ENCODE measurements at places on chromosomes 5 and 9.

DNA sequence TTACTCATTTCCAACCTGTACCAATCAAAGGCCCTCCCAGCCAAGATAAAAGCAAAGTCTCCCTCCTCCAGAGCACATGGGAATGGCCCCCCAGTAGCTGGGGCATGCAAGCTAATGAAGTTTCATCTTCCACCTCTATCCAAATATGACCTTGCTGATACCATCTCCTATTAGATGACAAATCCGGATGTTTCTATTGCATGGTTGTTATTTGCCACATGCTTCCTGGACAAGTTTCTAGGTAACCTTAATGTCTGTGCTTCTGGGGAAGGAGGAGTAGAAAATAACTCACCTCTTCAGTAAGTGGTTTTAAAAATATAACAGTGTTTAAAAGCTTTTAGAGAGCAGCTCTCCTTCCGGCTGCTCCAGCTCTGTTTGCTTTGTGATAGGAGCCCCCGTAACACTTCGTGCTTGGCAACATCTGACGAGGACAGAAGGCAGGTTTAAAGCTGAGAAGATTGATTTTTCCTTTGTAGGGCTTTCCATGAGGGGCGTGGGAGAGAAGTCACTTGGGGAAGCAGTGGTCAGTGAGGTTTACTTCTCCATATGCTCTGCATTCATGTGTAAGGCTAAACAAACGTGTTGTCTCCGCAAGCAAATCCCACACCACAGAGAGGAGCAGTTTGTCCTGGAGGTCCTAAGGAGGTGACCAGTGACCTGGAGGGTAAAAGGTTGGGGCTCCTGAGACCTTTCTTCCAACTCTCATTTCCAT is 40.3 kb upstream of the GLRX start:
- no peak for DNase-seq

- no peak for DNase-seq
Observed at GRCh38 chr9:125514468-125514867, 192.5 kb downstream of the MAPKAP1 start.

DNA sequence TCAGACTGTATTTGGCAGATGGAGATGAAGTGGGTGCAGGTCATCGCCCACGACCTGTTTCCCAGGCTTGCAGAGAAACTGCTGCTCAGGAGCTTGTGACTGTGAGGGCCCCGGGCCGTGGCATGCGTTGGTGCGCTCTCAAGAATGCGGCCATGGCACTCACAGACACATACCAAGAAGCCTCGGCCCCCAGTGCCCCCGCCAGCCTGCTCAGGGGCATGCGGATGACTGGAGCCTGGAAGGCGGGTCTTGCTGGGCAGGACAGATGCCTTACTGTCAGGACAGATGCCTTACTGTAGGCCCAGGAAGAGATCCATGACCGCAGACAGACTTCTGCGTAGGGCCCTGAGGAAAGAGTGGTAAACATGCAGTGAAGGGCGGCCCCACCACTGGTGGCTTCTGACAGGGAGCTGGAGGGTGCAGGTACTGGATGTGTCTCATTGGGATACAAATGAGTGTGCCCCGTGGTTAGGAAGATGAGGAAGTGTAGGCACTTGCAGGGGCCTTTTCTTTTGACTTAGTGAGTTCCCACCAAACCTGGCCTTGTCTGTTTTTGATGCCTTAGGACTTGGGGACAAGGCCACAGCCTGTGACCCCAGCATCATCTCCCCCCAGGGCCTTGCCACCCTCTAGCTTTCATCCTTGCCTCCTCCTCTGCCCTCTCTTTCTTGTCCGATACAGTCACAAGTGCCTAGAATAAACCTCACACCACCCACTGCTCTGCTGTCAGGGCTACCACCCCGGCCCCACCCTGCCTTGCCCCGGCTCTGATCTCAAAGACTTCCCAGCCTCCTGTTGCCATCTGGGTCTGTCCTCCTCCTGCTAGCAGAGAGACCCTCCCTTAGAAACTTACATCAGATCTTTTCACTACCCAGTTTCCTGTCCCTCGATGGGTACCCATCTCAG is 68.8 kb upstream of the ABL1 start:
- no peak for DNase-seq

GRCh38 chr9:85118990-85119755 is 449.6 kb downstream of the NTRK2 start:
- DNase-seq = no peak

DNA sequence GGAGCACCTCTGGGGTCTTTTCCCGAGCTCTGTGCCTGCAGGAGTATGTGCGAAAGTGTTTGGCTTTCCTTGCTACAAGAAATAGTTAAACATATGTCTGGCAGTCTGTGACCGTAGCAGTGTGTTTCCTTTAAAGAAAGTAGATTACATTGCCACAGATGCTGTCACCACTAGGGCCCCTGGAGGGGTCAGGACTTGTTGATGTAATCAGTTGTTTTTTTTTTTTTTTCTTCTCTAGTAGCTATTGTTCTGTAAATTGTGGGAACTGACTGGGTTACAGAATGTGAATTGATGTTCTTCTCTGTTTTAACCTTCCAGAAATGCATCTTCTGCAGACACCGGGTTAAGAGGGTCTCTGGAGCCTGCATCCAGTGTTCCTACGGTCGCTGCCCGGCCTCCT is 345.6 kb downstream of the KDM4C start:
- no peak for DNase-seq

DNA sequence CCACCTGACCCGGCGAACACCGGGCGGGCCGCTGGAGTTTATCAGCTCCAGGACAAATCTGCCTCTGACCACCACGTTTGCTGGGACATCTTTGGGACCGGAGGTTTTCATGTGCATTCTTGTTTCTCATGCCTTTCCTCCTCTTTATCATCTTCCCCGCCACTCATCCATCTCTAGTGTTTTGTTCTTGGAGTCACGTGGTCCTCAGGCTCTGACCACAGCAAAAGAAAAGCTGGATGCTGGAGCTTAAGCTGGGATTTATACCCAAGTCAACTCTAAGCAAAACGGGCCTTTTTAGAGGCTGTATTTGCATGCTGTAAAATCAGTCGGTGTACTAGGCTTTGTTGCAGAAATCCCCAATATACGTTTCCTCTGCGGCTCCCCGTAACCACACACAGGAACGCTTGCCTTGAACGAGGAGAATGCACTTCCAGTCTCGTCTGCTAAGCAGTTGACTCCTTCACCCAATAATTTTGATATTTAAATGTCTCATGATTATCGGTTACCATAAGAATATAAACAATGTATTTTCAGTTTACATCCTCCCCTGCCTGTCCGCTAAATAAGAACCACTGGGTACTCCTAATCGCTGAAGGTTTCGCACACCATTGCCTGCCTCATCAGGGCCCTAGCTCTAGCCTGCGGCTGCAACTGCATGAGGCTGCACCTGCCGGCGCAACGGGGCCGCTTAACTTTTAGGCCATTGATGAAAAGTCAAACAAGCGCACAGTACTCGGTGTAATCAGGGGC is 560 bp upstream of the NDUFS6 start:
- DNase-seq = no peak

DNA sequence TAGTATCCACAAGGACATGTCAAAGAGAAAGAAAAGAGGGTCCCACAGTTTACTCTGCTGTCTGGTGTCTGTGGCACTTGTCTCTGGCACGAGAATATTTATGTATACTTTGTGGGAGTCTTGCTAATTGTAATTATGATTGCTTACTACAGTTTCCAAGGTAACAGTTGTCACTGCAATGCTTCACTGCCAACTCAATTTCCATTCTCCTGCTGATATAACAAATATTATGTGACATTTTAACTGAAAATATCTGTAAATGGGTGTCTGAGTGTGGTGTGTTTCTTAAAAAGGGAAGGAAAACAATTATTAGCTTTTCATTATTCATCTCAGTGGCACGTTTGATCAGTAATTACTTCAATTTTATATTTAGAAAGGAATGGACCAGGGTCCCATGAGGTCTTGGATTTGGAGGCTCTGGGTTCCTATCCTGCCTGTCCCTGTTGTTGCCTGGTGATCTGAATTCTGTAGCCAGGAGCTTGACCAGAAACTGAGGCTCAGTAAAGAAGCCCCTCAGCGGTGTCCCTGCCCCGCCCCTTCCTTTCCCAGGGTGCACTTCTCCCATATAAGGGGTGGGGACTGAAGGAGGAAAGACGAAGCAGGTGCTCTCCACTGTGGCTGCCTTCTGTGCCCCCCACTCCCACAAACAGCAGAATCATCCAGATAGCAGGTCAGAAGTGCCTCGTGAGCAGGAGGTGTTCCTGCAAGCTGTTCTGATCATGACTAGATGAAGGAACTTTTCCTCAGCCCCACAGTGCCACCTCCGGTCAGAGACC is 137.3 kb upstream of the KIF2A start:
- no peak for DNase-seq

DNA sequence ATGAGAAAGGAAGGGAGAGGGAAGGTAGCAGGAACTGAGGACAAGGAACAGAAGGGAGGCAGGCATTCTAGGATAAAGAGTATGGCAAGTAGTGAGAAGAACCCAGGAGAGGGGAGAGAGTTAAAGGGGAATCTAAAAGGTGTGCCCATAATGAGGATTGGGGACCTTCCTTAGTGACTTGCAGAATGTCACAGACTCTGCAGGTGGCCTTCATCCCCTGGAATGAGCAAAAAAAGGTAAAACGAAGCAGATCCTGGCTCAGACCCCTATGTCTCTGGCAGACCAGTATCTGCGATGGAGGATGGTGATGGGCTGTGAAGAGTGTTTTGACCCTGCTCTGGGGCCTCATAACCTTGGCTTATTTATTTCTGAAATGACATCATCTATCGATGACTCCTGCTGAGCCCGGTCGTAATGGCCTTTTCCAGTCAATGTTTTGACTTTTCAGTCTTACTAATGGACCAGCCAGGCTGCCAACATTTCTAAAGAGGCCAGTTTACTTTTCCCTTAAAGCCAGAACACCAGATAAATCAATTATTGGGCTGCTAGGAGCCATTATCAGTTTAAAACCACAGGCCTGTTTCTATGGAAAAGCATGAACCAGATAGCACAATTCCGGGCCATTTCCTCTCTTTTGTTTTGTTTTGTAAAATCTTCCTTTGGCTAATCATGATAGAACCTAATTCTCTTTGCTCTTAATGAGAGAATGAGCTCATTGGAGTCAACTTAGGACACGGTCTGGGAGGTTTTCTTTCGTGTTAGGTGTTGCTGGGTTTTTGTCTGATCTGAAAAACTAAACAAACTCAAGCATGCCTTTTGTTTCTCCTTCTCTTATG is 3.1 kb downstream of the TMOD1 start:
- DNase-seq = no peak

GRCh38 chr9:14153310-14153720 is 160.6 kb downstream of the NFIB start:
- no peak for DNase-seq

GRCh38 chr9:102360846-102361245 is 622.4 kb upstream of the GRIN3A start:
- no peak for DNase-seq

GRCh38 chr5:164097749-164098148 is 592.3 kb downstream of the MAT2B start:
- no peak for DNase-seq

- no peak for DNase-seq
Observed at GRCh38 chr5:166251786-166252185, 2039.7 kb upstream of the WWC1 start.

DNA sequence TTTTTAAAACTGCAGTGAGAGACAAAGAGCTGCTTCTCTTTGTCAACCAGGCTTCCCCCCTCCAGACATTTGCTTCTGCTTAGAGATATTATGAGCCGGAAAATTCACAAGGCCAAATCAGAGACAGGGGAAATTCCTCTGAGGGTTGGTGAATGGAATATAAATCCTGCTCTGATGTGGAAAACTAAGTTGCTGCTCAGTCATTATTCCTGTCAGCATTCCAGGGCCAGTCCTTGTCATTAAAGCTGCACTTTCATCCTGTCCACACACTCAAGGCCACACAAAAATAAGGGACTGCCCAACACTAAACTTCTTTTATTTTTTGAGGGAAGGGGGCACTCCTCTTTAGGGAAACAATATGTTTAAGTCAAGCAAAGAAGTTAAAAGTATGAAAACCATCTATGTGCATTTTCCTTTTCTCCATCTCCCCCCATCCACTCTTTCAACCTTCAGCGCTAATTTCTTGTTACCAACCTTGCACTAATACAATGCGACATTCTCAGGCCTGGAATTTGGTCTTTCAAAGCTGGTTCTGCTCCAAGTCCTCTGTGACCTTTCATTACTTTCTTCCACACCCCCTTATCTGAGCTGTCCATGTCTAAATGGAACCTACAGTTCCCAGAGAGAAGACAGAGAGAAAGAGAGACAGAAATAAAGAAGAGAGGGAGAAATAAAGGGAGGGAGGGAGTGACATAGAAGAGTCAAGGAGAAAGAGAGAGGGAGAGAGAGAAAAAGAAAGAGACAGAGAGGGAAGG is 118.9 kb upstream of the S1PR3 start:
- DNase-seq = no peak

Data from KG1 (cell line).